ENCODE measurements at places on chromosomes 16 and 17. TPM values are rescaled to one million over a fixed set of nuclear protein-coding genes. Genes with fewer than 3 reads are reported as not detected.

The KRT13 gene
- 0.40 TPM for total RNA-seq

The EFCAB5 gene
- total RNA-seq = 0.46 TPM

The KRTAP1-1 gene
- not detected for total RNA-seq

The CCL1 gene
- total RNA-seq = not detected

The CDRT15L2 gene
- total RNA-seq = not detected

The FOXL1 gene
- total RNA-seq = 1.7 TPM

The ELMO3 gene
- 1.3 TPM for total RNA-seq

The SECTM1 gene
- 1.1 TPM for total RNA-seq

The NOXO1 gene
- total RNA-seq = 0.52 TPM

The MYH13 gene
- total RNA-seq = not detected

The SOCS3 gene
- 47.5 TPM for total RNA-seq

The GPRC5B gene
- total RNA-seq = 26.3 TPM

The TNP2 gene
- not detected for total RNA-seq

The NECAB2 gene
- 3.3 TPM for total RNA-seq

The CA5A gene
- total RNA-seq = not detected

The RPH3AL gene
- 31.9 TPM for total RNA-seq

The TBC1D3K gene
- not detected for total RNA-seq

The CACNG1 gene
- 0.25 TPM for total RNA-seq

The GLP2R gene
- total RNA-seq = 12.5 TPM

The CCDC144A gene
- 1.1 TPM for total RNA-seq

The ABCC6 gene
- total RNA-seq = 1.4 TPM

The CDH15 gene
- not detected for total RNA-seq

The NEK8 gene
- total RNA-seq = 4.8 TPM

The AANAT gene
- 0.27 TPM for total RNA-seq

The ITPRIPL2 gene
- 11.6 TPM for total RNA-seq

The SLC43A2 gene
- 3.9 TPM for total RNA-seq

The SMIM36 gene
- not detected for total RNA-seq

The ZFP3 gene
- 1.1 TPM for total RNA-seq

The BAIAP2 gene
- 58.9 TPM for total RNA-seq

The MEIOB gene
- total RNA-seq = 1.9 TPM
